ENCODE measurements at places on chromosomes 4 and X.

DNA sequence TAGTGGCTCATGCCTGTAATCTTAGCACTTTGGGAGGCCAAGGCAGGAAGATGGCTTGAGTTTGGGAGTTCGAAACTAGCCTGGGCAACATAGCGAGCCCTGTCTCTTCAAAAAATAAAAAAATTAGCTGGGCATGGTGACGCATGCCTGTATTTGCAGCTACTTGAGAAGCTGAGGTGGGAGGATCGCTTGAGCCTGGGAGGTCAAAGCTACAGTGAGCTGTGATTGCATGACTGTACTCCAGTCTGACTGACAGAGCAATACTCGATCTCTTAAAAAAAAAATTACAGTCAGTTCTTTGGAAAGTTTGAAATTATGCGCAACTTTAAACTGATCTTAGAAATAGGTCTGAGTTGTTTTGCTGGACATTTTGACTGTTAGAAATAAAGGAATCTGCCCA is 55.8 kb downstream of the DOCK11 start:
- DNase-seq: no peak

DNA sequence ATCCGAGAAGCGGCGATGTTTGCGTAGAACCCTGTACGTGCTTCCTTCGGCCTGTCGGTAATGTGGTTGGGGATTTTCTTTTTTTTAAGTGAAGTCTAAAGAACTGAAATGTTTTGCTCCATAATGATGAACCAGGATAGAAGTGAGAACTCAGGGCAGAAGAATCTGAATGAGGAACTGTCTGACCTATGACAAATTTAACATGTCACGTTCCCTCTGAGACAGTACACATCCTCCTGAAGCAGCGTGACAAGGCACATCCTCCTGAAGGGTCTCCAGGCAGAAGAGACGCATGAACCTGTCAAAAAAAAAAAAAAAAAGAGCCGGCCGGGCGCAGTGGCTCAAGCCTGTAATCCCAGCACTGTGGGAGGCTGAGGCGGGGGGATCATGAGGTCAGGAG is 6.2 kb downstream of the CSF2RA start:
- no peak for DNase-seq

DNA sequence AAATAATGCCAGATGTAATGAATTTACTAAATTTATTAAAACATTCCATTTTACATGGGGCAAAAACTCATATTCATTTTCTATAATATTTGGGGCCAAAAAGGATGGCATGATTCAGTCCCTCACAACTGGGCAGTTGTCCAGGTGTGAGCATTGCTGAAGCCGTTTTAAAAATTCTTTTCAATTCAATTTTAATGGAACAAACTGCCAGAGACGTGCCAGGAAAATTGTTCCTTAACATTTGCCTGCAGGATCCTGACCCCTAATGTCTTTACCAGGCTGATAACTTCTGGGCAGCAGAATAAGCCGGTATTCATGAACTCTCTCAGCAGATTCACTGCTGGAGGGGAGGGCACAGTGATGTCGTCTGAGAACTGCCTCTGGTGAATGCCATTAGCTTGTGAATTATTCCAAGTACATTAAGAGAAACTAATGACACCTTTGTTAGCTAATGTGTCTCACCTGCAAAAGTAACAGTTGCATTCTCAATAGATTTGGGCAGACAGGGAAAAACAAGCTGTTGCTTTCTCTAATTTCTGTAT is 1445.1 kb upstream of the TENM3 start:
- no peak for DNase-seq

GRCh38 chrX:17743913-17744312 is 6.6 kb downstream of the SCML1 start:
- no peak for DNase-seq

DNA sequence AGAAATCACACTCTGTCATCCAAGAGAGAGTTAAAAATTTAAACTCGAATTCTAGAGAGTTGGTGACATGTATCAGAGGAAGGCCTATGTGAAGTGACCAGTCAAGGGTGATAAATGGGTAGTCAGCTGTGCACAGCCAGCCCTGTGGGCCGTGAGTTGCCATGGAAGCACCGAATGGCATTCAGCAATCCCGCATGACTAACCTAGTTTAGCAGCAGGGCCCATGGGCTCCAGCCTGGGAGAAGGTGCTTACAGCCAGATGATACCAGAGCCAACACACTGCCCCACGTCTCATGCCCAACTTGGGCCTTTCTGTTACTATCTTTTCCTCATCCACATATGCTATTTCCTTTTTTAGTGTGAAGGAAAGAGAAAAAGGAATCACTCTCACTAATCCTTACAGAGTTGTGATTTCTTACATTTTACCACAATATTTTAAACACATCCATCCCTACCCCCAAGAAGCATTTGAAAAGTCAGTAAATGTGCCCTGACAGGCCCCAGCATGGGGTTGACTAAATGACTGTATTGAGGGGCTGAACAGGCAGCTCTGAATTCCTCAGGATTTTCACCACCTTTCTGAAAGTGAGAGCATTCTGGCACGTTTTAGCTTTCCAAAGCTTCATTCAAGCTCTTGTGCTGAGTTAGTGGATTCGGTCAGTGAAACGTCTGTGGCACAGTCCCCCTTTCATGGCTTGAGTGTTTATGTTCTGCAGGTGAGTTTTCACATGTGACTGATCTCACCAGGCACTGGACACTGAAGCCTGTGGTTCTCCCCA is 104.2 kb downstream of the AFF1 start:
- DNase-seq: no peak

DNA sequence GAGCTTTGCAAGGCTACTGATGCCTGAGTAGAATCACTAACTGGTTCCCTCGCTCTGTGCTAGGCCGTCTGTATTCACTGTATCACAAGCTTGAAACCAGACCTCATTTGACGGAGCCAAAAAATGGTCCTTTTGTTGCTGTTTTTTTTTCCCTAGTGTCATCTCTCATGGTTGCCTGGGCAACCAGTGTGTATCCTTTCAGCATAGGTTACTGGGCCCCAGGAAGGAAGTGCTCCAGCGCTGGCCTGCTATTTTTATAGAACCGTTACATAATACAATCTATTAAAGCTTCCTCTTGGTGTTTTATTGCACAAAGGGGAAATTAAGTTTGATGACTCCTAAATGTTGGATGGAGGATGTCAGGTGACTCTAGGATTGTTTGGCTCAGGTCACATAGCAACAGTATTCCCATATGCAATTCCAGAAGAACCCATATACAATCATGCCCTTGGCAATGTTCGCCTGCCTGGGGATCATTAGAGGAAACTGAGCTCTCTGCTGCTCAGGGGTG is 220.4 kb downstream of the SPRY1 start:
- DNase-seq: peak; percentile 69

DNA sequence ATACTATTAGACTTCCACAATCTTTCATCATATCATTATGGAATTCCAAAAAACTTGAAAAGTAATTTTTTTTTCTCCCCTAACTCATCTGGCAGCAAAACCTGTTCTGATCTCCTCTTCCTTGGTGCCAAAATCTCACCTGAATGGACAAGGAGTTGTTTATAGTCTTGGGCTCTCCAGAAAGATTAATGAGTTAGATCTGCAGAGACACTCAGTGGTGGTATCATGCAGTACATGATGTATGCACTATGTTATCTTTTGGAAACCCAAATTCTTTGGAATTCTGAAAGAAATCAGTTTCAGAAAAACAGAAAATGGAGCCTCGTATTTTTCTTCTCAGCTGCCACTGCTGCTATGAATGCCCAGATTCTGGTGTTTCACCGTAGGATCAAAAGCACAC is 11.7 kb downstream of the GPM6B start:
- DNase-seq: no peak

DNA sequence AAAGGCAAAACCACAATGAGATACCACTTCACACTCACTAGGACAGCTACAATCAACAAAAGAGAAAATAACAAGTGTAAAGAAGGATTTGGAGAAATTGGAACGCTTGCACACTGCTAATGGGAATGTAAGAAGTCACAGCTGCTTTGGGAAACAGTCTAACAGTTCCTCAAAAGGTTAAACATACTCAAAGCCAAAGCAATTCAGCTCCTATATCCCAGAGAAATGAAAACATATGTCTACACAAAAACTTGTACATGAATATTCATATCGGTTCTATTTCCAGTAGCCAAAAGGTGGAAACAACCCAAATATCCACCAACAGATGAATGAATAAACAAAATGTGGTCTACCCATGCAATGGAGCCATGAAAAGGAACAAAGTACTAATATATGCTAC is 64.0 kb downstream of the TEC start:
- no peak for DNase-seq

- DNase-seq: no peak
Measured at GRCh38 chr4:56450342-56450741, 14.3 kb downstream of the PAICS start.

- peak; percentile 85 for DNase-seq
Measured at GRCh38 chrX:45851434-45851991, 650.8 kb upstream of the DIPK2B start.

GRCh38 chrX:150201841-150202240 is 161.3 kb upstream of the MAMLD1 start:
- no peak for DNase-seq

DNA sequence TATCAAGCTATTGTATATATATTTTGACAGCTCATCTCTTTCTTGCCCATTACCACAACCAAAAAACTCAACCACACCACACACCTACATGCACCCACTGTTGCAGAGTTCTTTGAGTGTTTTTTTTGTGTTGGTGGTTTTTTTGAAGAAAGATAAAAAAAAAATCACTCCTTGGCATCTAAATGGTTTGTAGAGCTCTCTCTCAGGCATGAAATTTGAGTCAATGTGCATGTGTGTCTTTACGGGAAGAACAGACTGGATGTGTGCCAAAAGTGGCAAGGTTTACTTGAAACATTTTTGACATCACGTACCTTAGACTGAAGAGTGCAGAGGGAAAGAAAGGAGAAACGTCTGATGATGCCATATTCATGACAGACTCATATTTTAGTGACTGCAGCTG is 154.2 kb downstream of the FHIP1A start:
- no peak for DNase-seq

DNA sequence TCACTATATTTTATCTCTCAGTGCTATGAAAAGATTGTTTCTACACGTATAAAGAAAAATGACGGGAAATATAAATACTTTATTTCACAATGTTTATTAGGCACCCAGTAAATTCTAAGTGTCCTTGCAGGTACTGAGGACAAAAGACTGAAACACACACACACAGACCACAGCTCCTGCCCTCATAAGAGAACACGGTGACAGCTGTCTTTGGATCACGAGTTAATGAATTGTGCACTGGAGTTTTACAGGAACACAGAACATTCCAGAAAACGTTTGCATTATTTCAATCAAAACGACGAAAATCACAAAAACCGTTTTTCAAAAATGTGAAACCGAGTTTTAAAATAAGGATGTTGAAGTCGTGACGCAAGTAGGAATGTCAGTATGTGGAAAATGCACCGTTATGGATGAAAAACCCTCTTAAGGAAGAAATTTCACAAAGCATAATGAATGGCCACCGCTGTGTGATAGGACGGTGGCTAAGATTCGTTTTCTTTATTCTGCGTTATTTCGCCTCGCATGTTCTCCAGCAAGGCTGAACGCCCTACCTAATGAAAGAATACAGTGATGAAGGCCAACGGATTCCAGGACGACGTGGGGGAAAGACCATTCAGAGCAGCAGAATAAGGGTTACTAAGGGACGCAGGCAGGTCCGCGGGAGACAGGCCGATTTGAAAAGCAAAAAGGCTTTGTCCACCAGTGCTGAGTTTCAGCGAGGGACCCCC is 24.2 kb downstream of the FAM156A start:
- no peak for DNase-seq

- no peak for DNase-seq
Measured at GRCh38 chr4:106266201-106266600, 49.8 kb downstream of the TBCK start.

DNA sequence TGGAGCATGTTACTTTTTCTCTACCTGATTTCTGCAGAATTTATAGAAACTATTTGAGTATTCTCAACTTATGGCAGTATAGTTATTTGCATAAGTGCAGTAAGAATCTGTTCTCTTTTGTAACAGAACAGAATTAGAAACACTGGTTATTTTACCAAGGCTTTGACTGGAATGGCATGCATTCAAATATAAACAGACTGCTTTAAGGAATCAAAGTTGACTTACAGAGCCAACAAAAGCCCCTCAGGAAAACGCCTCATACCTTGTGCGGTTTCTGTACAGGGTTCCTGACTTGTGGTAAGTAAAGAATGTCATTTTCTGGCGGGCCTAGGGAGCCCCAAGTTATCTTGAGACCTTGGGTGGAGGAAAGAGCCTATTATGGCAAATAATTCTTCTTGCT is 97.1 kb downstream of the GPR143 start:
- DNase-seq: no peak

GRCh38 chr4:183906489-183906738 is 1.3 kb downstream of the STOX2 start:
- DNase-seq: no peak

- no peak for DNase-seq
Measured at GRCh38 chr4:40281913-40282312, 53.2 kb upstream of the CHRNA9 start.

GRCh38 chr4:23922541-23923111 is 32.8 kb upstream of the PPARGC1A start:
- DNase-seq: no peak

DNA sequence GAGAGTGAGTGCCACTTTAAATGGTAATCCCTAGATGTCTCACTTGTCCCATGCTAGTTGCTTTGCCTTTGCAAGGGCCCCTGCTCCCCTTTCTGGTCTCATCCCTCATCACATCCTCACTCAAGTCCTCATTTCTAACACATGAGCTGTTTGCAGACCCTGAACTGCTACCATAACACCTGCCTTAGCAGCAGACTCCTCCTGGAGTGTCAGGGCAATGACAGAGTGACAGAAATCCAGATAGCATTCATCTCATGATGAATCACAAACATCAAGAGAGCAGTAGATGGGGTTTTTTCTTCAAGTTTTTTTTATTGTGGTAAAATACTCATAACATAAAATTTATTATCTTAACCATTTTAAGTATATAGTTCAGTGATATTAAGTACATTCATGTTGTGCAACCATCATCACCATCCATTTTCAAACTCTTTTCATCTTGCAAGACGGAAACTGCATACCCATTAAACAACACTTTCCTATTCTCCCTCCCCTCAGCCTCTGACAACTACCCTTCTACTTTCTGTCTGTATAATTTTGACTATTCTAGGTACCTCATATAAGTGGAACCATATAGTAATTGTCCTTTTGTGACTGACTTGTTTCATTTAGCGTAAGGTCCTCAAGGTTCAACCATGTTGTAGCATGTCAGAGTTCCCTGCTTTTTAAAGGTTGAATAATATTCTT is 133.2 kb upstream of the RPS6KA3 start:
- DNase-seq: no peak

GRCh38 chr4:52358883-52359321 is 300.2 kb downstream of the USP46 start:
- DNase-seq: no peak

All from activated effector memory CD4-positive, alpha-beta T cell treated with anti-CD3 and anti-CD28 coated beads, Interleukin-2, amount 50 U/mL, for 16 hours (primary cell).